ENCODE measurements at places on chromosomes 2 and 18.

DNA sequence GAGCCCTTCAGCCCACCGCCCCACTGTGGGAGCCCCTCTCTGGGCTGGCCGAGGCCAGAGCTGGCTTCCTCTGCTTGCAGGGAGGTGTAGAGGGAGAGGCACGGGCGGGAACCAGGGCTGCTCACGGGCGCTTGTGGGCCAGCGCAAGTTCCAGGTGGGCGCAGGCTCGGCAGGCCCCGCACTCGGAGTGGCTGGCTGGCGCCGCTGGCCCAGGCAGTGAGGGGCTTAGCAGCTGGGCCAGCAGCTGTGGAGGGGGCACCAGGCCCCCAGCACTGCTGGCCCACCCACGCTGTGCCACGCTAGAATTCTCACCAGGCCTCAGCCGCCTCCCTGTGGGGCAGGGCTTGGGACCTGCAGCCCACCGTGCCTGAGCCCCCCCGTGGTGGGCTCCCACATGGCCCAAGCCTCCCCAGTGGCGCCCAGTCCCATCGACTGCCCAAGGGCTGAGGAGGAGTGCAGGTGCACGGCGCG, 45.2 kb downstream of the SLC5A7 start:
- no peak for DNase-seq

DNA sequence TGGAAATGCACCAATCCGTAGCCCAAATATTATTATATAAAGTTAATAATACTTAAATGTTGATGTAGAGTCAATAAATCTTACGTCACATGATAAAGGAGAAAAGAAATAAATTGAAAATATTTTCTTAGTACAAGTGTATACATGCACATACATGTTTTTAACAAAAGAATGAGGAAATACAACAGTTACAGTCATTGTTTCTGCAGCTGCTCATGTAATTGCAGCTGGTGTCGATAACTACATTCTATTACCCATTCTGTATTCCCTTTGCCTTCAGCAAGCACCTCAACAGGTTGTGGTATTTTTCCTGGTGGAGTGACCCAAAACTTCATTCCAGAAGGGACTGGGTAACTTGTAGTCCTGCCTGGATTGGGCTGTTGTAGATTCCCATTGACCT, 377.8 kb upstream of the FSIP2 start:
- DNase-seq: no peak

GRCh38 chr2:98293931-98294687, 52.1 kb upstream of the CNGA3 start:
- no peak for DNase-seq

DNA sequence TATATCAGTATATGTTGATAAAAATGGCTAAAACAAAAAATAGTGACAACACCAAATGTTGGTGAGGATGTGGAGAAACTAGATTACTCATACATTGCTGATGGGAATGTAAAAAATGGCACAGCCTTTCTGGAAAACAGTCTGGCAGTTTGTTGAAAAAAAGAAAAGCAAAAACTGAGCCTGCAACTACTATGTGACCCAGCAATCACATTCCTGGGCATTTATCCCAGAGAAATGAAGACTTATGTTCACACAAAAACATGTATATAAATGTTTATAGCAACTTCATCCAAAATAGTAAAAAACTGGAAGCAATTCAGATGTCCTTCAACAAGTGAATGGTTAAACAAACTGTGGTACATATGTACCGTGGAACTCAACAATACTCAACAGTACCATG, 7.5 kb upstream of the KDSR start:
- no peak for DNase-seq

- no peak for DNase-seq
Measured at GRCh38 chr2:146295080-146295670, 1549.7 kb upstream of the ACVR2A start.

- DNase-seq: no peak
Measured at GRCh38 chr2:38065502-38066135, 10.3 kb downstream of the CYP1B1 start.

GRCh38 chr18:9000733-9001132, 101.8 kb upstream of the NDUFV2 start:
- no peak for DNase-seq

GRCh38 chr2:159064446-159065301, 96.2 kb downstream of the TANC1 start:
- DNase-seq: no peak

GRCh38 chr2:126686286-126686685, 30.3 kb downstream of the GYPC start:
- DNase-seq: no peak

- no peak for DNase-seq
Measured at GRCh38 chr2:191682126-191682525, 4.2 kb downstream of the NABP1 start.

GRCh38 chr2:215749092-215749957, 264.0 kb downstream of the MREG start:
- peak; percentile 76 for DNase-seq

DNA sequence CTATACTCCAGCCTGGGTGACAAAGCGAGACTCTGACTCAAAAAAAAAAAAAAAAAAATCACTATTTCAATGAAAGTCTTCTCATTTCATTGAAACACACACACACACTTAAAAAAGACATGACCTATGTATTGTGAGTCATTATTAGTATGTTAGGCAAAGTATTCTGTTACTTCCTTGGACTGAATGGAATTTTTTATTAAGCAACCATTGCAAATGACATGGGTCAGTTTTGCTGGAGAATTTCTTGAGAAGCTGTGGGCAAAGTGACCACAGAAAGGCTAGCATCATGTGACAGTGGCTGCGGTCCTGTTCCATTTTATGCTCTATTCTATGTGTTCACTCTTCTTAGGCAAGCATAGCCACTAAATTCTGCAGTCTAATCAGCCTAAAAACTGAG, 695.7 kb downstream of the TDRD15 start:
- no peak for DNase-seq

- DNase-seq: no peak
Measured at GRCh38 chr2:173271135-173271534, 83.5 kb upstream of the CDCA7 start.

DNA sequence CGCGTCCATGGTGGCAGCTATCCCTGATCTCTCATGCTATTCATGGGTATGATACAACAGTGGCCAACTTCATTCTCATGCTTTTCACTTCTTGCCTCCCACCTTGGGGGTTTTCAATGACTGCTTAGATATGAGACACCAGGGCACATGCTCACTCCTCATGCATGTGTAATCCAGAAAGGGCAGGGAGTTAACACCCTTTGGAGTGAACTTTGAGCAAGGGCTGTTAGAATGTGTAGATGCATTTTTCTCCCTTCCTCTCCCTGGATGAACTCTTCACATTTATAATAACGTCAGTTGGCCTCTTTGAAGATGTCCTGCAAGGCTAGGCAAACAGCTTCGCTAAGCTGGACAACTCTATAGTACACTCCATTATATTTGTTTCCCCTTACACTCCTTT, 56.7 kb downstream of the DPP10 start:
- no peak for DNase-seq

DNA sequence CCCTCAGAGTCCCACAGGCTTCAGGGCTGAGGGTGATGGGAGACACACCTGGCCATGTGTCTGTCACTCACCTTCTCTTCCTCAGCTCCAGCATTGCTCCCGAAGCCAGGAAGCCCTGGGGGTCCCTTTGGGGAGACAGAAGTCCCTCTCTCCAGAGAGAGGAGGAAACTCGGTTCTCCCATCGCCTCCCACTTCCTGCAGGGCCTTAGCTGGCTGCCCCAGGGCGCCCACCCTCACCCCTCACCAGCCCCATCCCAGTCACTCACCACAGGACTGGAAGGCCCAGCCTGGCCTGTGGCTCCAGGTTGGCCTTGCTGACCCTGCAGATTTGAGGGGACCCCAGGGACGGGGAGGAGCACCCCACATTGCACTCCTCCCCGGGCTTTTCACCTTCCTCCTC, 2.7 kb upstream of the RAB6D start:
- no peak for DNase-seq

- DNase-seq: no peak
Measured at GRCh38 chr2:114925296-114926255, 483.1 kb downstream of the DPP10 start.

DNA sequence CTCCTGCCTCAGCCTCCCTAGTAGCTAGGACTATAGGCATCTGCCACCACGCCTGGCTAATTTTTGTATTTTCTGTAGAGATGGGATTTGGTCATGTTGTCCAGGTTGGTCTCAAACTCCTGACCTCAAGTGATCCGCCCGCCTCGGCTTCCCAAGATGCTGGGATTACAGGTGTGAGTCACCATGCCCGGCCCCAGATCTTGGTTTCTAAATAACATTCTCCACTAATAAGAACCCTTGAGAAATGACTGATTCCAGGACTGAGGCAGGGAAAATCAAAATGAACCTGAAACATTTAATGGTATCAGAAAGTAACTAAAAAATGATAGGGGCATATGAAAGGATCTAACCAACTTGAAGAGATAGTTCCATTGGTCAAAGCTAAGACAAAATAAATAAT, 34.0 kb downstream of the BMPR2 start:
- no peak for DNase-seq

DNA sequence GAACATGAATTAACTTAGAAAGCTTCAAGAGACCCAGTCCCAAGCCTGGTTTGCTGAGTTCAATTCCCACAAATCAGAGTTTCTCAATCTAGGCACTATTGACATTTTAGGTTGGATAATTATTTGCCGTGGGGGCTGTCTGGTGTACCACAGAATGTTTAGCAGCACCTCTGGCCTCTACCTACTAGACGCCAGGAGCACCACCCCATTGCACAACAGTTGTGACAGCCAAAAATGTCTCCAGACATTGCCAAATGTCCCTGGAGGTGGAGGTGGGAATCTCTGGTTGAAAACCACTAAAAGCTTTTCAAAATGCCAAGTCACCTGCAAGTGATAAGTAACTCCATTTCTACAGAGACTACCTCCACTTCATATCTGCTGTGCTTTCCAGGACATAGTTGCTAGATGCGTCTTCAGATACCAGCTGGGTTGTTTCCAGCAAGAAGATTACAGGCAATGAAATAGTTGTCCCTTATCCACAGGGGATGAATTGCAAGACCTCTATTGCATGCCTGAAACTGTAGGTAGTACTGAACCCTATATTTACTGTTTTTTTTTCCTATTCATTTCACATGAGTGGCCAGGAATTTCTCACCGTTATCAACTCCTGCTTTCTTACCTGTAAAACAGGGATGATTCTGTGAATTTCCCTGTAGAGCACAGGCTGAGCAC, 554.3 kb downstream of the ZEB2 start:
- no peak for DNase-seq

GRCh38 chr2:26735097-26735496, 29.0 kb upstream of the SLC35F6 start:
- DNase-seq: no peak

- DNase-seq: no peak
Measured at GRCh38 chr2:26809211-26809610, 23.4 kb downstream of the CENPA start.

DNA sequence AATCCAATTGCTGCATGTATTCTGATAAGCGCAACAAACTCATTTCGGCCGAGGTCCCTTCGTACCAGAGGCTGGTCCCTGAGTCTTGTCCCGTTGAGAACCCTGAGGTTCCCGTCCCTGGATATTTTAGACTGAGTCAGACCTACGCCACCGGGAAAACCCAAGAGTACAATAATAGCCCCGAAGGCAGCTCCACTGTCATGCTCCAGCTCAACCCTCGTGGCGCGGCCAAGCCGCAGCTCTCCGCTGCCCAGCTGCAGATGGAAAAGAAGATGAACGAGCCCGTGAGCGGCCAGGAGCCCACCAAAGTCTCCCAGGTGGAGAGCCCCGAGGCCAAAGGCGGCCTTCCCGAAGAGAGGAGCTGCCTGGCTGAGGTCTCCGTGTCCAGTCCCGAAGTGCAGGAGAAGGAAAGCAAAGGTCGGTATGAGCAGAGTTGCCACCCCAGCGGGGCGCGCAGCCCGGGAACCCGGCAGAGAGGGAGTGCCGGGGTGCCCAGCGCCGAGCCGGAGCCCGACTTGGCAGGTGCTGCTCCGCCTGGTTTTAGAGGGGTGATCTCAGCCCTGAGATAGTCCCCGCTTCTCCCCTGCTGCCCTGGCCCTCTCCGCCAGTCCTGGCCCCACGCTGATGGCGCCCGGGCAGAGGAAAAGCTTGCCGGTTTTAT, 714 bp downstream of the HOXD10 start:
- no peak for DNase-seq

- no peak for DNase-seq
Measured at GRCh38 chr18:732371-732770, 19.9 kb upstream of the ENOSF1 start.

- no peak for DNase-seq
Measured at GRCh38 chr2:223075301-223076270, 23.6 kb downstream of the KCNE4 start.

GRCh38 chr2:186887107-186888090, 38.4 kb upstream of the ZSWIM2 start:
- DNase-seq: no peak

- no peak for DNase-seq
Measured at GRCh38 chr2:17461087-17461475, 57.2 kb downstream of the RAD51AP2 start.

GRCh38 chr18:36382854-36383253, 85.3 kb downstream of the FHOD3 start:
- DNase-seq: no peak

GRCh38 chr2:158478816-158479215, 22.1 kb downstream of the PKP4 start:
- no peak for DNase-seq
